Stimulated activated CD4-positive, alpha-beta T cell treated with anti-CD3 and anti-CD28 coated beads, Interleukin-1b, Interleukin-23, amount 100 ng/mL, for 48 hours (primary cell): ENCODE measurements at places on chromosomes 13 and 19.

DNA sequence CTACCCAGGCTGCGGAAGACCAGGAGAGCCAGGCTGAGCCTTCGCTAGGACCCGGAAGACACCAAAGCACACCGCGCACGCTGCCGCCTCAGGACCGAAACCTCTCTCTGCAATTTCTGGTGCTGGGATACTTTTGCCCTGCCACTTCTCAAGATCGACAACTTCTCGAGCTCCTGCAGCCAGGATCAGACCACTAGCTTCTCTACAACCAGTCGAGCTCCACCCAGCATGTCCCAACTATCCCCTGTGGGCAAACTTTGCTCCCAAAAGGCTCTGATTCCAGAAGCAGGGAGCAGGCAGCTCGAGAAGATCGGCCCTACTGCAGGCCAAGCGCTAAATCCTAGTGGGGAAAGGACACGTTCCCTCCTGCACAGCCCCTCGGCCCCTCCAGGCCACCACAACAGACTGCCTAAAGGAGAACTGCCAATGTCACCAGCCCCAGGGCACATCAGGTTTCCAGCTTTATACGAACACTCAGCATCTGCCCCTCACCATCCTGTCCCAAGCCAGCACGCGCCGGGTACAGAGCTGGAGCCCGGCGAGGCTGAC, 979 bp downstream of the AKAP8 start:
- DNase-seq: peak; percentile 64

DNA sequence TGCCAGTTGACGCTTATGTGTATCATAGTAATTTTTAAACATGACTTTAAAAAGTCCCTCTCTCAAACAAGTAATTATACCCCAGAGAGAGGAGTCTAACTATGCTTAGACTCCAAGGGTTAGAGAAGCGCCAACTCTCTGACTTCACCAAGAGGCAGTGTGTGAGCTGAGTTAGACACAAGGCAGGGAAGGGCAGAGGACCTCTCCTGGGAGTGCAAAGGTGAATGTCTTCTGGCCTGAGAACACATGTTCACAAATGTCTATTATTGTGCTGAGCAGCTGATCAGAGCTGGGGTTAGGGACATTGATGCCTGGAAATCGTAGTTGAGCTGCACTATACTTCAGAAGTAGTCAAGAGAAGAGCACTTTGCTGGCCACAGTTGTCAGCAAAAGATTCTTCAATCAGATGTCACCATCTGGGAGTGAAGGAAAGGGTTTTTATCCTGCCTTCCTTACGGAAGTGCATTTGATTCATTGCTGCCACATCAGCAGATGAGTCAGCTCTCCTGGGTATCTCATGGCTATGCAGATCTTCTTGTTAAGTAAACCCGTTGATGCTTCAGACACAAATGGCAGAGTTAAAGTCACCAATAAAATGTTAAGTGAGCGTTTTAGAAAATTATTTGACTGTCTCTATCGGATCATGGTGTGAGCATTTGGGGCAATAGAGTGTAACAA, 283.2 kb upstream of the ARGLU1 start:
- DNase-seq: no peak

- DNase-seq: no peak
These were observed 46.5 kb upstream of the RCBTB2 start for GRCh38 chr13:48579165-48579918.

- no peak for DNase-seq
These were observed 21.7 kb upstream of the RNF17 start for GRCh38 chr13:24742294-24742693.

DNA sequence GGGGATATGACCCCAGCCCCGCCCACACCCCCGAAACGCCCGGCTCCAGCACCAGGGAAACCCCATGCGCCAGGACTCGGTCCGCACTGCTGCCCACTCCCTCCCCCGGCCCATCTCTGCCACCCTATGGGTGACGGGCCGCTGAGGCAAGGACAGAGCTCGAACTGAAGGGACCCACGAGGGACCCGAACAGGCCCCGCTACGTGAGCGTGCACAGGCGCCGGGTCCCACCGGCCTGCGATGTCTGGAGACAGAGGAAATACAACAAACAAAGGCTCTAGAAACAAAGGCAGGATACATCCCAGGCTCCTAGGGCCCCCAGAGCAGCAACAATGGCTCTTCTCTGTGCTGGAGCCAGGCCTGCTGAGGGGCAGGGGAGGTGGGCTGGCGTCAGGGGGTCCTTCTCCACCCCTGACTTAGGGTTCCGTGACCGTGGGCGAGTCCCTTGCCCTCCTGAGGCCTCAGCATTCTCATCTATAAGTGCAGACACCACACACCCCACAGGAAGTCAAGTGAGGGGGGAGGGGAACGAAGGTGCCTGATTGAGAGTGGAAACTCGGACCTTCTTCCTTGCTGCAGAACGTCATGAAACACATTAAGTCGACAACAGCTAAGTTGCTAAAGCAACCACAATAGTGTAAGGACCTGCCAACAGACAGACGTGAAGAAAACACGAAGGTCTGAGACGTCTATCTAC, 3.1 kb downstream of the ABHD17A start:
- DNase-seq: peak; percentile 65

- DNase-seq: no peak
These were observed 353.2 kb downstream of the SPRY2 start for GRCh38 chr13:79987761-79988160.

DNA sequence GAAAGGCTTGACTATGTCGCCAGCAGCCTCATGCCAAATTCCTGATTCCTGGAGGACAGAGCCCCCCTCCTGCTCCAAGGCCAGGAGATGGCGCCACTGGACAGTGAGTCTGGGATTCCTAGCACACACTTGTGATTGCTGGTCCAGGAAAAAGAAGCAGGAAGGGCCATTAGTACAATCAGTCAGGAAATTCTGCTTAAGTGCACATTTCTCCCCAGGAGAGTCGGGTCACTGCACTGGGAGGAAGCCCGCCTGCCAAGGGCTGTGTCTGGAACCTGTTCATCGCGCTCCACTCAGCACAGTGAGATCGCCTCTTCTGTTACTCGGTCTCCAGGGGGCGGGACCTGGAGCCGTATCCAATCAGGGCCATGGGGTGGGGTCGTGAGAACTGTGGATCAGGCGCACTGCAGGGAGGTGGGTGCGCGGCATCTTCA, 65.1 kb downstream of the ZNF823 start:
- no peak for DNase-seq

- no peak for DNase-seq
These were observed 158.4 kb upstream of the CSNK1A1L start for GRCh38 chr13:37263871-37264270.

- no peak for DNase-seq
These were observed 36.0 kb downstream of the BICRA start for GRCh38 chr19:47644743-47645482.

DNA sequence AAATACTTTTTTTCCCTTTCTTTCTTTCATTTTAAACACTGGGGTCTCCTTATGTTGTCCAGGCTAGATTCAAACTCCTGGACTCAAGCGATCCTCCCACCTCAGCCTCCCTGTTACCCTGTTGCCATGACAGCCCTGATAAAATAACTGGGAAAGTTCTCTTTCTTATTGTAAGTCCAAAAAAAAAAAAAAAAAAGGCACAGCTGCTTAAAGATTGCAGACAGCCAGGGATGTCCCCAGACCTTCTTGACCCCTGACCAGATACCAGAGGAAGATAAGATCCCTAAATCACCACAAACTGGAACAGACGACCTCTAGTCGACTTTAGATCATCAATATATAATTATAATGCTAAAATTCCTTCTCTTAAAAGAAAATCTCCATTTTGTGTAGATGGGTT, 1.1 kb upstream of the MVB12A start:
- no peak for DNase-seq

DNA sequence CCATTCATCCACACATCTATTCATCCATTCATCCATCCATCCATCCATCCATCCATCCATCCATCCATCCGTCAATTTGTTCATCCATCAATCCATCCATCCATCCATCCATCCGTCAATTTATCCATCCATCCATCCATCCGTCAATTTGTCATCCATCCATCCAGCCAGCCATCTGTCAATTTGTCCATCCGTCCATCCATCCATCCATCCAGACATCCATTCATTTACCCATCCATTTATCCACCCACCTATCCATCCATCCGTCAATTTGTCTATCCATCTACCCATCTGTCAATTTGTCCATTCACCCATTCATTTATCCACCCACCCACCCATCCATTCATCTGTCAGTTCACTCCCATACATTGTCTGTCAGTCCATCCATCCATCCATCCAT, 209.5 kb upstream of the ZNF536 start:
- DNase-seq: no peak

GRCh38 chr13:75600371-75600770, 35.8 kb upstream of the LMO7 start:
- DNase-seq: no peak

GRCh38 chr13:39688699-39689405, 33.4 kb downstream of the COG6 start:
- no peak for DNase-seq

DNA sequence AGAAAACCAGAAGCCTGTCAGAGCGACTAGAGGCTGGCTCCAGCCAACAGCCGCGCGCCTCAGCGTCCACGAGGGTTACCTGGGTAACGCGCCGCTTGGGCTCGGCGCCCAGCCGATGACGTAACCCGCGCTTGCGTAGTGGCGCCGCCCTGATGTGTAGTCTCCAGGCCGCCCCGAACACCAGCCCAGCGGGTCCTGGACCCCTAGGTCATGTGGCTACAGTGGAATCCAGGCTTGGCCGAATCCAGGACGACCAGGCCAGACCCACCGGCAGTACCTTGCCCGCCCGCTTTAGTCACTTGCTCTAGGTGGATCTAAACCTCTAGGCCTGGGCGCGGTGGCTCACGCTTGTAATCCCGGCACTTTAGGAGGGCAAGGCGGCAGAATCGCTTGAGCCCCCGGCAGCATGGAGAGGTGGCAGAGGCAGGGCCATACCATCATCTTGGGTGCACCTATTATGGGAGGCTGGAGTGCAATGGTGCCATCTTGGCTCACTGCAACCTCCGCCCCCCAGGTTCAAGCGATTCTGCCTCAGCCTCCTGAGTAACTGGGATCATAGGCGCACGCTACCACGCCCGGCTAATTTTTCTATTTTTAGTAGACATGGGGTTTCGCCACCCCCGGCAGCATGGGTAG, 7.2 kb upstream of the ZNF606 start:
- DNase-seq: peak; percentile 63

DNA sequence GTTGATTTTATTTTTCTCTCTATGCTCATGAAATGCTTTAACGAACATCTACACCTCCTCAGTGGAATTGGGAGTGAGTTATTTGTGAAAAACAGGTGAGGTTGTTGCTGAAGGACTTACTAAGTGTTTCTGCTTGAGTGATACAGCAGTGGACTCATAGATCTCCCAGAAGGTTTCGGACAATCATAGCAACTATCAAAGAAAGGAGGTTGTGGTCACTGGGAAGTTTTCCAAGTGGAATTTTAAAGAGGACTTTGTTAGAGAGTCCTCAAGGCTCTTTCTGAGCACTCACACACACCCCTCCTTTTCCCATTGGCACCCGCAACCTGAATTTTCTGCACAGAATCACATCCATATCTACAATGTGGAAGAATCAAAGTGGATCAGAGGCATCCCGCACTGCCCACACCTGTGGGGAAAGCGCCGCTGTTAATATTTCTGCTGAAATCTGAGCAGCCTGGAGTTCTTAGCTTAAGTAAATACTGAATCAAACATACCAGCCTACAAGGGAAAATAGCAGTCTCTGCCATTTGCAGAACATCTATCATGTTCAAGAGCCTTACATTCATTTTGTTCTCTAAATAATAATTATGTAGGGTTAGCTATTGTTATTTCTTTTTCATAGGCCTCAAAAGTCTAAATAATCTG, 719.4 kb downstream of the DIAPH3 start:
- DNase-seq: no peak

DNA sequence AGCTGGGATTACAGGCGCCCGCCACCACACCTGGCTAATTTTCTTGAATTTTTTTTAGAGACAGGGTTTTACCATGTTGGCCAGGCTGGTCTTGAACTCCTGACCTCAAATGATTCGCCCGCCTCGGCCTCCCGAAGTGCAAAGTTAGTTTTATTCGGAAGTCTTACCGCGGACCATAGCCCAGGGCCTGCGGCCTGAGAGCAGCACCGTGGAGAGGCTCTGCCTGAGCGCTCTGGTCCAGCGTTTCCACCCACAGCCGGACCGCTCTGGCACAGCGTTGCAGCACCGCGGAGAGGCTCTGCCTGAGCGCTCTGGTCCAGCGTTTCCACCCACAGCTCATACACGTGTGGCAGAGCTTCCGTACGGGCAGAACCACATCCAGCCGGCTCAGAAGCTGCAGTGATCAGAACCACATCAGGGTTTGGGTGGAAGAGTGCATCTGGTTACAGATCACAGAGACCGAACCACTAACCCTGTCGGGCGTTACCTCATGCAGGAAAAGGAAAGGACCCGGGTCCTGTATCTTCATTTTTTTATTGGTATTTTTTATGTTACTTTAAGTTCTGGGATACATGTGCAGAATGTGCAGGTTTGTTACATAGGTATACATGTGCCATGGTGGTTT, 102.4 kb upstream of the SOX1 start:
- DNase-seq: no peak

DNA sequence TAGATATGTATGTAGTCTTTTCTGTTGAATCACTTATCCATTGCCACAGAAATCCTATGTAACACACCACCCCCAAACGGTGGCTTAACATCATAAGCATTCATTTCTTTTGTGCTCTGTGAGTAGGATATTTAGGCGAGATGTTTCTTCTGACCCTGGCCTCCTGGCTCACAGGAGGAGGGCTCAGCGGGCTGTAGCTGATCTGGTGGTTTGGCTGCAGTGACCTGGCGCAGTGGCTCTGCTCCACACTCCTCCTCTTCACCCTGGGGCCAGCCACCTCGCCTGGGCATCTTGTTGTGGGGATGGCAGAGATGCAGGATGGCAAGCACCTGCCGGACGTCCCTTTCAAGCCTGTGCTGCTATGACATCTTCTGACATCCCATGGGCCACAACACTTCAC, 147.1 kb upstream of the IRS2 start:
- no peak for DNase-seq

GRCh38 chr19:5743630-5744029, 23.2 kb downstream of the CATSPERD start:
- DNase-seq: no peak
